Tibial nerve (tissue), 4 donors: ENCODE measurements at places on chromosomes 11 and 22. TPM values are rescaled to one million over a fixed set of nuclear protein-coding genes. Genes with fewer than 3 reads are reported as not detected.
A peak's percentile ranks its signal among the peaks of the same experiment; 100 is the strongest.

MYO7A gene
- 26.9 TPM for total RNA-seq

TRIM44 gene
- 37.3 TPM for total RNA-seq

NXPE1 gene
- not detected for total RNA-seq

DBX1 gene
- total RNA-seq: not detected

C11orf42 gene
- total RNA-seq: not detected

WNT11 gene
- total RNA-seq: 21.0 TPM

NLRP6 gene
- 1.0 TPM for total RNA-seq

OR51B5 gene
- not detected for total RNA-seq

PRSS23 gene
- total RNA-seq: 26.7 TPM

MYBPC3 gene
- not detected for total RNA-seq

GRCh38 chr11:60922906-60923305, 1.4 kb upstream of the TMEM132A start:
- H3K27ac ChIP-seq: no peak overlapping the region
- H3K4me3 ChIP-seq: no peak overlapping the region
- no peaks in the 10 kb centered on the region for H3K36me3 ChIP-seq
- H3K4me1 ChIP-seq: peaks cover 36% of the 10 kb centered on the region
- DNase-seq: no peak

- H3K4me3 ChIP-seq: no peak overlapping the region
- H3K27me3 ChIP-seq: no peaks in the 10 kb centered on the region
- peaks cover 47% of the 10 kb centered on the region for H3K36me3 ChIP-seq
Measured at GRCh38 chr11:68035266-68035876, 3.5 kb upstream of the TCIRG1 start.

GRCh38 chr22:17748555-17749353, 25.5 kb downstream of the BID start:
- no peaks in the 10 kb centered on the region for H3K4me1 ChIP-seq
- no peak overlapping the region for H3K27ac ChIP-seq
- H3K36me3 ChIP-seq: no peaks in the 10 kb centered on the region
- no peak for DNase-seq
- H3K27me3 ChIP-seq: no peaks in the 10 kb centered on the region

- H3K4me3 ChIP-seq: no peak overlapping the region
- no peaks in the 10 kb centered on the region for H3K4me1 ChIP-seq
- H3K27me3 ChIP-seq: no peaks in the 10 kb centered on the region
Measured at GRCh38 chr11:64100360-64100759, 64.6 kb downstream of the FLRT1 start.

- H3K27ac ChIP-seq: no peak overlapping the region
- no peaks in the 10 kb centered on the region for H3K4me1 ChIP-seq
- no peak overlapping the region for H3K4me3 ChIP-seq
- H3K36me3 ChIP-seq: peaks cover 70% of the 10 kb centered on the region
- H3K27me3 ChIP-seq: no peaks in the 10 kb centered on the region
- no peak for DNase-seq
Measured at GRCh38 chr11:17991783-17992433, 20.9 kb downstream of the SERGEF start.

GRCh38 chr11:30431127-30431814, 108.4 kb downstream of the ARL14EP start:
- no peaks in the 10 kb centered on the region for H3K4me1 ChIP-seq
- DNase-seq: no peak
- H3K27me3 ChIP-seq: no peaks in the 10 kb centered on the region
- no peak overlapping the region for H3K4me3 ChIP-seq
- no peaks in the 10 kb centered on the region for H3K36me3 ChIP-seq

DNA sequence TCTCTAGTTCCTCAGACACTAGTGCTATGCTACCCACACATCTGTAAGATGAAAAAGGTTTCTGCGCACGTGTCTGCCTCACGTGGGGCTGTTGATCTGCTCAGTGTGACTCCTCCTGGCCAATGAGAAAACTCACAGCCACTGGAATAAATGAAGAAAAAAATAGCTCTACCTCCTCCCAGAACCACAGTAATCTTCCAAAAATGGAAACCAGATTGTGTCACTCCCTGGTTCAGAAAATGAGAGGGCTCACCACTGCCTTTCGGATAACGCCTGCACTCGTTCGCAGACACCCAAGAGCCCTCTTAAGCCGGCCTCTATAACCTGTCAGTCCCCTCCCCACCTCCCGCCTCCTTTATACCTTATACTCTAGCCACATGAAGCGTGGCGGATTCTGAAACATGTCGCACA, 5.1 kb downstream of the APBB1 start:
- no peak overlapping the region for H3K27ac ChIP-seq
- no peaks in the 10 kb centered on the region for H3K4me1 ChIP-seq
- H3K36me3 ChIP-seq: no peaks in the 10 kb centered on the region
- no peak for DNase-seq
- H3K4me3 ChIP-seq: no peak overlapping the region

DNA sequence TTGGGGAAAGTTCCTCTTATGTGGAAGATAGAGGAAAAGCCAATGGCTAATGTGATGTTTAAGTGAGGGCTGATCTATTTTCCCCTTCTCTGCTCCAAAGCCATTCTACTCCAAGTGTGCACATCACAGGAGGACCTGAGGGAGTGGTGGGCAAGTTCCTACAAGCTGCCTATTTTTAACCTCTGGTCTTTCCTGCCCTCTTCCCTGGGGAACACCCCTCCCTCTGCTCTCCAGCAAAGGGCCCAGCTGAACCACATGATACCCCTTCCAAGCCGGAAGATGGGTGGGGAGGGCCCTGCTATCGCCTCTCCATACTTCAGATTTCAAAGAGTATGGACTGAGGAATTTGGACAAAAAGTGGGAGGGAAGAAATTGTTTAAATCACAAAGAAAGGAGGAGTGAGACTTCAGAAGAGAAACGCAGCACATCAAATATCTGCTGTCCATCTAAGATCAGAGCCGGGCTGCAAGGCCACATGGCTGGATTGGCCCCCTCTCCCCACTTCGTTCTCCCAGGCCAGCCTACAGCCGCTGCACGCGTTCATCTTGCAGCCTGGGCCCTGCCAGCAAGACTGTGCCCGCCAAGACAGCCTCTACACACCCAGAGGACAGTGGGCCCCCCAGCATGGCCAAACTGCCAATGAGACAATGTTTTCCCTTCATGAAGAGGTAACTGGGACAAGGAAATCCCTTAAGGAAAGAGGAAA, 77.5 kb downstream of the MICAL3 start:
- peak overlapping the region; percentile 89 for H3K27ac ChIP-seq
- no peak for DNase-seq
- H3K36me3 ChIP-seq: no peaks in the 10 kb centered on the region
- no peak overlapping the region for H3K4me3 ChIP-seq

DNA sequence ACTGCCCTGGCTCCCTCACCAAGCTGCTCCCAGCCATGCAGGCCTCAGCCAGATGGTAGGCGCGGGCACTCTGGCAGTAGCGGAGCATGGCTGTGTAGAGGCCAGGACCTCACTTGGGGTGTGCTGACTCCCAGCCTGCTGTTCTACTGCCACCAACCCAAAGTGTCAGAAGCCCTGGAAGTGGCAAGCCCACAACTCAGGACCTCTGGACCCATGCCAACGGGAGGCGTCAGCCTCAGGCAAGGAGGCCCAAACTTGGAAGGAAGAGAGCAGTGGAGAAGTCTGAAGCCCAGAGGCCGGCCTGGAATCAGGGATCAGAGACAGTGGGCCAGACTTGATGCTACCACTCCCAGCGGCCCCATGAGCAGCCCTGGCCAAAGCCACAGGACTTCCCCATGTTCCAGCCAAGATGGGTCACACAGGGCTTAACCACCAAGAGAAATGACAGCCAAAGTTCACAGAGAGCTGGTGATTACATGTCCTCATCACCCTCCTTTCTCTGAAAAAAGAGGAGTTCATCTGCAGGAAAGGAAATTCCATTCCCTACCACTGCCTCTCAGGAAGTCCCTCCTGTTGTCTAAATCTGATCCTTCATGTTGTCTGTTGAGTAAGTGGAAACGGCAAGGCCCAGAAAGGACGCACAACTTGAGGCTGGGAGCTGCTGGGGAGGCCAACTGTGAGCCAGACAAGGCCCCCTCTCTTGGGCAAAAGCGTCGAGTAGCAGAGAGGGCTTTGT, 4.4 kb downstream of the ARRB1 start:
- H3K27me3 ChIP-seq: no peaks in the 10 kb centered on the region
- no peak overlapping the region for H3K4me3 ChIP-seq
- no peaks in the 10 kb centered on the region for H3K4me1 ChIP-seq
- no peaks in the 10 kb centered on the region for H3K36me3 ChIP-seq

- H3K4me1 ChIP-seq: no peaks in the 10 kb centered on the region
- H3K27ac ChIP-seq: no peak overlapping the region
- no peak for DNase-seq
- H3K27me3 ChIP-seq: no peaks in the 10 kb centered on the region
- peaks cover 82% of the 10 kb centered on the region for H3K36me3 ChIP-seq
Measured at GRCh38 chr11:2393111-2393868, 7.3 kb upstream of the TSSC4 start.

DNA sequence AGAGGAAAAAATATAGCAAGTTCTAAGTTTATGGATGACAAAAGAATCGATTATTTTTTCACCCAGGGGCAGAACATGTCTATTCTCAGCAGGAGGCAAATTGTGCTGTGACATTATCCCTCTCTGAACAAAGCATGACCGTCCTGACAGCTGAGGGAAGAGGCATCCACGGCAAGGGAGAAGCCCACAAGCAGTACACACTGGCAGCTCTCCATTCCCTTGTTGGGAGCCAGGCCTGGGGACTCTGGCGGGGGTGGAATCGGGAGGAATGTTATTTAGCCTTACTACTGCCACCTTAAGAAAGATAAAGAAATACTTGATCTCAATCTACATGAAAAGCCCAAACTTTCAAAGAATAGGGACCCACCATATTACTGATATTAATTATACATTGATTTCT, 3.4 kb downstream of the KIRREL3 start:
- no peak overlapping the region for H3K4me3 ChIP-seq
- H3K27me3 ChIP-seq: no peaks in the 10 kb centered on the region
- DNase-seq: no peak

GRCh38 chr11:58933661-58934060, 5.6 kb upstream of the GLYATL1 start:
- no peak overlapping the region for H3K27ac ChIP-seq
- no peak overlapping the region for H3K4me3 ChIP-seq
- H3K4me1 ChIP-seq: no peaks in the 10 kb centered on the region

DNA sequence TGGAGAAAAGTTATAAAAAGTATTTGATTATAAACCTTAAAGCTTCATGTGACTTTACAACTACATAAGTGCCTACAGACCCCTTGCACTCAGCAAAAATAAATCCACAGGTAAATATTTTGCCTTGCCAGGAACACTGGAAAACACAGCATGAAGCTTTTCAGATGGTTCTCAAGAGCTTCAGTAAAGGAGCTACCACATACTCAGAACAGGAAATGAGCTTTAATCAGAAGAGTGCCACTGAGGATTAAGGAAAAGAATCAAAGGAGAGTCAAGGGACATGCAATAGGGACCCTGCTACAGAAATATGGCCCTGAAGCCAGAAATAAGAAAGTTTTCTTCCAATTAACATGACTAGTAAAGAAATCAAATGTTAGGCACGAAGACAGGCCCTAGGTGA, 1.2 kb downstream of the CASP1 start:
- no peaks in the 10 kb centered on the region for H3K4me1 ChIP-seq
- H3K27me3 ChIP-seq: no peaks in the 10 kb centered on the region
- H3K27ac ChIP-seq: no peak overlapping the region

- DNase-seq: no peak
- H3K27me3 ChIP-seq: no peaks in the 10 kb centered on the region
- no peak overlapping the region for H3K27ac ChIP-seq
- no peak overlapping the region for H3K4me3 ChIP-seq
Measured at GRCh38 chr11:107490836-107491235, 33.2 kb upstream of the CWF19L2 start.

GRCh38 chr11:70650075-70650909, 252.0 kb downstream of the CTTN start:
- peaks cover 3% of the 10 kb centered on the region for H3K27me3 ChIP-seq
- peak; percentile 66 for DNase-seq
- H3K27ac ChIP-seq: no peak overlapping the region
- H3K36me3 ChIP-seq: no peaks in the 10 kb centered on the region
- H3K4me1 ChIP-seq: no peaks in the 10 kb centered on the region

- H3K27ac ChIP-seq: no peak overlapping the region
- no peaks in the 10 kb centered on the region for H3K4me1 ChIP-seq
- H3K27me3 ChIP-seq: no peaks in the 10 kb centered on the region
- DNase-seq: no peak
- H3K36me3 ChIP-seq: no peaks in the 10 kb centered on the region
- no peak overlapping the region for H3K4me3 ChIP-seq
Measured at GRCh38 chr11:118295815-118296454, 8.6 kb upstream of the CD3E start.

DNA sequence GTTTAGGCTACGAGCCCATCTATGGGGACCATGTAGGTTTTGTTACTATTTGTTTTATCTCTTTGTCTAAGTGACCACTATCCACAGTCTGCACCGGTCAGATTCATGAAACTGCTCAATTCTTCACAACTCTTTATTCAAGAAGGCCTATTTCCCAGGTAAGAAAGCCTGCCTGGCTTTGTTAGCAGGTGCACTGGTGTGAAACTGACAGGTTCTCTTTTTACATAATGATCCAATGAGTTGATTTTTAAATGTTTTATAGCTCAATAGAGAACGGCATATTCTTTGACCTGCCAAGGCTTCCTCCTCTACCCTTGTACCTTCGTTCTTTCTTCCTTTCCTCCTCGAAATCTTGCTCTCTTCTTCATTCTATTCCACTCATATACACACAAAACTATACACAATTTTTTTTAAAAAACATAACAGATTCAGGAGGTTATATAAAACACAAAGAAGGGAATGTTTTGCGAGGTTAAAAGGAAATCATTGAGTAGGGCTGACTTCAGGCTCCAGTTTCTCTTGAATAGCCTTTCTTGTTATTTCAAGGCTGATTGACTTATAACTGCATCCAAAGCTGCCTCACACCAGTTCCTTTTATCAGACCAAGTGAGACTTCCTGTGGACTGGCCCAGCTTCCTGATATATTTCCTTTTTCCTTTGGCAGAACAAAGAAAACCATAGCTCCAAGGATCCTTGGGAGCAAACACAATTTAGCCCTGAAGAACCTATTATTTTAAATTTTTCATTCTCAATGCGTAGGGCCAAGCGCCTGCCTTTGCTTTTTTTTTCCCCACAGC, 11.4 kb downstream of the FLI1 start:
- H3K27ac ChIP-seq: no peak overlapping the region
- H3K36me3 ChIP-seq: no peaks in the 10 kb centered on the region
- no peak overlapping the region for H3K4me3 ChIP-seq

DNA sequence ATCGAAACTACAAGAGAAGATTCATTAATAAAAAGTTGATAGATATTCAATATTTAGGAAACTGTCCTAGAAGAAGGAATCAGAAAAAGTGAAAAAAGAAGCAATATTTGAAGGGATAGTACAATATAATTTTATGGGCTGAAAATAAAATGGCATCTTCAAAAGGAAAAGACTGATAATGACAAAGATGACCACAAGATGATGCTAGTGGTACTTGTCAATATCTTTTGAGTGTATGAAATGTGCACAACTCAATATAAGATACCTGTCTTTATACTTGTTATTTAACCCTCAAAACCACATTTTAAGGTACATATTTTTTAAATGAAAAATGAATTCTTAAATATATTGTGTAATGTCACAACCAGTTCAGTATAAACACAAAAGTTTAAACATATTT, 1059.6 kb upstream of the RAG2 start:
- no peaks in the 10 kb centered on the region for H3K36me3 ChIP-seq
- no peak overlapping the region for H3K4me3 ChIP-seq
- no peaks in the 10 kb centered on the region for H3K27me3 ChIP-seq
- no peak overlapping the region for H3K27ac ChIP-seq
- DNase-seq: no peak
- no peaks in the 10 kb centered on the region for H3K4me1 ChIP-seq
